ENCODE measurements at places on chromosomes 6 and 20.
A peak's percentile ranks its signal among the peaks of the same experiment; 100 is the strongest.

GRCh38 chr20:45626540-45626939 is 3.0 kb upstream of the WFDC10A start:
- DNase-seq: no peak

DNA sequence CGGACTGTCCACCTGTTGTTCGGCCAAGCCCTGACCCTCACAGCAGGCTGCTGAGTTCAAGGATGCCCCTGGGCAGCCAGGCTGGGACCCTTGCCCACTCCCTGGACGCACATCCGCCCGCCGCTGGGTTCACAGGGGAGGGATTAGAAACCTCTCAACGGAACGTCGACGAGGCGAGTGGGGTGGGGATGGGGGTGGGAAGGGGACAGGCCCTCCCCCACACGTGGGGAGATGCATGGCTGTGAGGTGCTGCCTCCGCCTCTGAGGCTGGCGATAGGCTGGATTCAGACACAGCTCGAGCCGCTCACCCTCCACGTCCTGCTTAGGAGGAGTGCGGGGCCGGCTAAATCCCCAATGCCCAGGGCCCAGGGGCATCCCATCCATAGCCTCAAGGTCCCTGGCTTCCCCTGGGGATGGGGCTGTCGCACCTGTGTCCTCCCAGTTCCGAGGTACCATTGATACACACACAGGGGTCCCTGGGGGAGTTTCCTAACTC is 90.6 kb upstream of the BHLHE23 start:
- no peak for DNase-seq

DNA sequence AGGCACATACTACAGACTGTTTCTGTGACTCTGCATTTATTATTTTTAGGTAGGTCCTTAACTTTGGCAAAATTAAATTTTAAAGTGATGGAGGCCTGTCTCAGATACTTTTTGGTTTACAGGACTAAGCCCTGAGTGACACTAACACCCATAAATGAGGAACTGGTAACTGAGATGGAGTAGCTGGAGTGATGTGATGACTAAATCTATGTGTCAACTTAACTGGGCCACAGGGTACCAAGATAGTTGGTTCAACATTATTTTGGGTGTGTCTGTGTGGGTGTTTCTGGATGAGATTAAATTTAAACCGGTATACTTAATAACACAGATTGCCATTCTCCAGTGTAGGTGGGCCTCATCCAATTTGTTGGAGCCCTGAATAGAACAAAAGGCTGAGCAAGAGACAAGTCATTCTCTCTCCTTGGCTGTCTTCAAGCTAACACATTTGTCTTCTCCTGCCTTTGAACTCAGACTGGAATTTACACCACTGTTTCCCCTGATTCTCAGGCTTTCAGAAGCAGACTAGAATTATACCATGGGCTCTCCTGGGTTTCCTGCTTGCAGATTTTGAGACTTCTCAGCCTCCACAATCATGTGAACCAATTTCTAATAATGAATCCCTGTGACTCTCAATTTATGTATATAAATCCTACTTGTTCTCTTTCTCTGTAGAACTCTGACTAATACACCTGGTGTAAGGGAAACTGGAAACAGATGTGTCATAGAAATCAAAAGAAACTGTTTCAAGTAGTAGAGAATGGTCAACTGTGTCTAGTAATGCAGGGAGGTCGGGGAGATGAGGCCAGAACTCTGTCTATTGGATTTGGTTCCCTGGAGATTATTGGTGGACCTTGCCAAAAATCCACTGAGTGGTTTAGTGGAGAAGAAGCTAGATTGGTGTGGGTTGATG is 579.2 kb downstream of the EPM2A start:
- DNase-seq: no peak

DNA sequence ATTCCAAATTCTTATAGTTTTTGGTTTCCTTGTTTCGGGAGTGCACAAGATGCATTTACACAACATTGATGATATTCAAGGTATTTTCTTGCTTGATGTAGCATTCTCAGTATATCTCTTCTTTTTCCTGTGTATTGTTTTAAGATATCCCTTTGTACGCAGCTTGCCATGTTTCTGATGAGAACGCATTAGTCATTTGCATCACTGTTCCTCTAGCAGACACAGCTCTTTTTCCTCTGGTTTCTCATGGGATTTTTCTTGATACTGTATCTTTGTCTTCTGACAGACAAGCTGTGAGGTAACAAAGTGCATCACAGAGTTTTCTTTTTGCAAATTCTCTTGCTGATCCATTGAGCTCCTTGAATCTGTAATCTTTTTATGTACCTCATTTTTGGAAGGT is 146.4 kb downstream of the SLC22A3 start:
- DNase-seq: no peak

- no peak for DNase-seq
Observed at GRCh38 chr6:36355819-36356218, 19.1 kb upstream of the BNIP5 start.

DNA sequence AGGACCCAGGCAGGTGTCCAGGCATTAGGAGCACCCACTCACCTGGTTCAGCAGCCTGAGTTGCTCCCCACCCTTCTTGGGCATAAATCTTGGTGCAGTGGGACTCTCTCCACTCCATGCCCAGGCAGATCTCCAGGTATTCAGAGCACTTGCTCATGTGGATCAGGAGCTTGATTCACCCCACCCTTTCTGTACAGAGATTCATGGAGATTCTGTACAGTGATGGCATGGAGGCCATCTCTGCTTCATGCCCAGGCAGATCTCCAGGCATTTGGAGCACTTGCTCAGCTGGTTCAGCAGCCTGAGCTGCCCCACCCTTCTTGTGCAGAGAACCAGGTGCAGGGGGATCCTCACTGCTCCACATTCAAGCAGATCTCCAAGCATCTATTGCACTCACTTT is 44.1 kb downstream of the BEND6 start:
- no peak for DNase-seq

DNA sequence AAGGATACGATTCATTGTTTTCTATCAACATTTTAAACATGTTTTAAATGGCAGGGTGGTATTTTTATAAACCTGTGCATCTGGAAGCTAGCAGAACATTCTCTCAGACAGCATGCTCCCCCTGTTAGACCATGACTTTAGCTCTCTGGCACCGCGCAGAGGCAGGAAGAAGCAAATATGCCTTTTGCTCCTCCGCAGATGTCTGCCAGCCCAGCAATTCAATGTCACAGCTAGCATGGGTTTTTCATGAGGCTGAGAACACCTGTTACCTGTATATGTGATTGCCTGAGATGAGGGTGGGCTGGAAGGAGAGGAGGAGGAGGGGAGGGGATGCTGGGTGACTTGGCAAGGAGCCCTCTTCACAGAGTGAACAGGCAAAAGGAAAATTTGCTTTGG is 6.7 kb downstream of the MTCH1 start:
- DNase-seq: no peak

- DNase-seq: no peak
Observed at GRCh38 chr6:33935439-33936080, 131.8 kb upstream of the MLN start.

- no peak for DNase-seq
Observed at GRCh38 chr6:54156650-54157250, 45.5 kb downstream of the MLIP start.

DNA sequence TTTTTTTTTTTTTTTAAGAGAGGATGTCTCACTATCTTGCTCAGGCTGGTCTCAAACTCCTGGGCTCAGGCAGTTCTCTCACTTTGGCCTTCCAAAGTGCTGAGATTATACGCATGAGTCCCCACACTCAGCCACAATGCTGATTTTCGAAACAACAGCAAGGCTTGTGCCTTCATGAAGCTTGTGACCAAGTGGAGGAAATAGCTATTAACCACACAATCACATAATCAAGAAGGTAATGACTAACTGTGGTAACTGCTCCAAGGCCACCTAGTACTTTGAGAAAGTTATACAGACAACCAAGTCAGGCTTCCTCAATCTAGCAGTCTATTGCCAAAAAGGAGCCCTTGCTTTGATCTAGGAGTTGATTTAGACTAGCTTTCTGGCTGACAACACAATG is 46.3 kb downstream of the SOD2 start:
- no peak for DNase-seq

DNA sequence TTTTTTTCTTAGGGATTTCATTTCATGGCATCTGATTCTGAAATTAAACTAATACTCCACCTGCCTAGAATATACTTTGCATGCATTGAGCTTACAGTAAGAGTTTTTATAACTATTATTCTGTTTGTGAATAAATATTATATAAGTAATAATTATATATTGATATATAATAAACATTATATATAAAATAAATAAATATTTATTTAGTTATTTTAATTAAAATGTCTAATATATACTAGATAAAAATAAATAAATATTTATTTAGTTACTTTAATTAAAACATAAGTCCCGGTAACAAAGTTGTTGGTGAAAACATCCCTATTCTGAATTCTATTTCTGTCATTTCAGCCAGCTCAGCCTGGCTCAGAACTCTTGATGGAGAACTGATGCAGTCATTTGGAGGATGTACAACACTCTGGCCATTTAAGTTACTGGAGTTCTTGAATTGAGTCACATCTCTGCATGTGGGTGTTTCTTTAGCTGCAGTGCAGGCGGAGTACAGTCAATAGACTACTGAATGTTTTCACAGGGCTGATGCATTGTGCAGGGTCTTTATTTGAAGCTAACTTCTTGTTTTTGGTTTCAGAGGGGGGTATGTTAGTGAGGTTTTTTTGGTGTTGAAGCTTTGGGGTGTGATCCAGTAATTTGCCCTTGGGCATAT is 508.9 kb upstream of the ADGRB3 start:
- no peak for DNase-seq

DNA sequence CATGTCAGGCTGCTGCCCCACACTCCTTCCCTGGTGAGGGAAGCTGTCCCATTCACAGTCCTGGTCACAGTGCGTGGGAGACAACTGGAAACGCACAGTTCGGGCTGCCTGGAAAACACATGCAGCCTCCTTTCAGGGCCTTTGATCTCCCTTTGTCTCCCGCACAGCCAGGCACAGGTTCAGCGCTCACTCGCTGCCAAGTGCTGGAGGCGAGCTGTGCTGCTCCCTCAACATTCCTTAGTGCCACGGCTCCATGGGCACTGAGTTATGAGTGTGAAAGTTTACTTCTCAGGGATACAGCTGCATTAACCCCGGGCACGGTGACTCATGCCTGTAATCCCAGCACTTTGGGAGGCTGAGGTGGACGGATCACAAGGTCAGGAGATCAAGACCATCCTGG is 9.1 kb downstream of the YTHDF1 start:
- no peak for DNase-seq

GRCh38 chr20:57092112-57092899 is 174.1 kb downstream of the BMP7 start:
- DNase-seq: peak; percentile 76

DNA sequence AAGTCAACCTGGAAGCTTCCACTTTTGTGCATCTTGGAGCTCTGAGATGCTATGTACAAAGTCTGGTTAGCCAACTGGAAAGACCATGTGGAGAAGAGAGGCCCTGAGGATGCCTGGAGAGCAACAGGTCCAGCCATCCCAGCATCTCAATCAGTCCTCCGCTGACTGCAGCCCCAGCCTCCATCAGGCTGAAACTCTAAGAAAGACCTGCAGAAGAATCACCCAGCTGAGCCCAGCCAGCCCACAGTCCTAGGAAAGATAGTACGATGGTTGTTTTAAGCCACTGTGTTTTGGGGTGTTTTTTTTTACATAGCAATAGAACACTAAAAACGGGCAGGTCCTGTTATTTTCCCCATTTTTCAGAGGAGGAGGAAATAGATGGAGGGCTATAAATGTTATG is 84.0 kb downstream of the NCR2 start:
- DNase-seq: no peak

DNA sequence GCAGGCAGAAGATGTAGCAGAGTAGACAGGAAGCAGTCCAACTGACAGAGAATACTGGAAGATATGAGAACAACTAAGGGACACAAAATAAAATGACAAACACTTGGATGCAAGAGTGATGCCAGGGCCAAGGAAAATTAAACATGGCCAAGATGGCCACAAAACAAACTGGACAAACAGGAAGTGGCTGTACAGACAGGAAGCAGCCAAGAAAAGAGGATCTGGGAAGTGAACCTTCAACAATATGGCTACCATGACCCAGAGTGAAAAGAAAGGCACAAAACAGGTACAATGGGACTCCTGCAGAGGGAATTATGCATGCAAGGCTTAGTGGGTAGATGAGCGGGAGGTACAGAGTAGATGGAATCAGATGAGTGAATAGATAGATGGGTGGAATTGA is 29.1 kb downstream of the HLA-DPB1 start:
- no peak for DNase-seq

DNA sequence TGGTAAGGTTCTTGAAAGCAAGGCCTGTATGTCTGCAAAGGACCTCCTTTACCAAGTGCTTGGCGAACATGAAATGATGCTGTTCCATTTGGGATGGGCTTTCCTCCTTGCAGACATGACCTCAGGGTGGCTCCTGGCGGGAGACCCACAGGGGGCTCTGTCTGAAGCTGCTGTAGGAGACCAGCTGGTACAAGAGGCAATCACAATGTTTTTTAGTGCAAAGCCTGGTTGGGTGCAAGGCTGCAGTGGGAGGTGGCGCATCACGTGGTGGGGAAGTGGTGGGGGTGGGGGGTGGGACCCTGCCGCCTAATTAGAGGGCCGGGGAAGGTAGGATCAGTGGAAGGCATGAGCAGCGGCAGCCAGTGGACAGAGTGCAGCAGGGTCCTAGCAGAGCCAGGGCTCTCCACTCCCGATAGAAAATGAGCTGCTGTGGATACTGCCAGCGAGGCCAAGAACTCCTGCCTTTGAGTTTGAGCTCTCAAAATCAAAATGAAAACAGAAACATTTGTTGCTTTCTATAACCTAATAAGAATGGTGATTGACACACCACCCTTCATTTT is 9.1 kb upstream of the ARMC2 start:
- DNase-seq: peak; percentile 16

DNA sequence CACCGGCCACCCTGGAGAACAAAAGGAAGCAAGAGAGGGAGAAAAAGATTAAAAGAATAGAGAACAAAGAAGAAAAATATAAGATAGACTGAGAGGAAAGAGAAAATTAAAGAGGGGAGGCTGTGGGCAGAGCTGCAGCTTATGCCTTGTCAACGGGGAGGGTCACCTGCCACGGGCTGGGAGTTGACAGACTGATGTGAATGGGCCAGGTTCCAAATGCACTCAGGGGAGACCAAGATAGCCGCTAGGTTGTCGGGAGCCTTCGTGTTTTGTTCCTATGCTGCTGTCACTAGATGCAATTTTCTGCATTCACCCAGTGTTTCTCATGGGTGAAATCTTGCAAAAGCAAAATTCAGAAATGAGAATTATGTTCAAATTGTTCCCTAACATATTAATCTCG is 119.6 kb upstream of the MTHFD1L start:
- no peak for DNase-seq

DNA sequence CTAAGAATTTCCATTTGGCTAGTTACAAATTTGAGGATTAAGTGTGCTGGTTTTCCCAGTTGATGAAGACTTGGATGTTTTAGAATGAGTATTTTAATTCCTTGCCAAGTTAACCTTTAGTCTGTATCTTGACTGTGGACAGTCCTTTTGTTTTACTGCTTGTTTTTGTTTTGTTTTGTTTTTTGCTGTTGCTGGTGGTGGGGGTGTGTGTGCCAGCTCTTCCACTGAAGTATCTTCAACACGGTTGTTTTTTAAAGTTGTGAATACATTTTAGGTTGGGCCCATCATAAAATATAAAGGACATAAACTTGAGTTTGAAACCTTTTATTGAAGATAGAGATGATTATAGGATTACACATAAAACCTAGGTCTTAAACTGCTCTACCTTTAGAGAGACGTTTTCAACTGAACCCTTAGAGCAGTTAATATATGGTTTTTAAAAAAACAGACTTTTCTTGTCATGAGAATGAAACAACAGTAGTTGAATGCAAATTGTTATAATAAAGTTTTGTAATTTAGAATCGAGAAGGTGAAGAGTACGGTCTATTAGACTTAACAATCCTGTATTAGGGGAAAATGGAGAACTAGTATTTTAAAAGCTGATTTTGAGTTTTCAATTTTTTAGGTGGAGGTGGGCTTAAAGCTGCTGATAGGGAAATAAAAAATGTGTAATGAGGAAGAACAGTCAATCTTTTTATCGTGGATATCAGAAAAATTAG is 4.0 kb downstream of the QKI start:
- no peak for DNase-seq

Measured in endothelial cell (in vitro differentiated cells).